ENCODE measurements at places on chromosomes 5 and 9. TPM values are rescaled to one million over a fixed set of nuclear protein-coding genes. Genes with fewer than 3 reads are reported as not detected.

The TAS2R1 gene
- not detected for total RNA-seq

- DNase-seq = no peak
Observed at GRCh38 chr5:141611289-141611688, 7.5 kb downstream of the DIAPH1 start.

The SLC6A19 gene
- total RNA-seq = not detected

DNA sequence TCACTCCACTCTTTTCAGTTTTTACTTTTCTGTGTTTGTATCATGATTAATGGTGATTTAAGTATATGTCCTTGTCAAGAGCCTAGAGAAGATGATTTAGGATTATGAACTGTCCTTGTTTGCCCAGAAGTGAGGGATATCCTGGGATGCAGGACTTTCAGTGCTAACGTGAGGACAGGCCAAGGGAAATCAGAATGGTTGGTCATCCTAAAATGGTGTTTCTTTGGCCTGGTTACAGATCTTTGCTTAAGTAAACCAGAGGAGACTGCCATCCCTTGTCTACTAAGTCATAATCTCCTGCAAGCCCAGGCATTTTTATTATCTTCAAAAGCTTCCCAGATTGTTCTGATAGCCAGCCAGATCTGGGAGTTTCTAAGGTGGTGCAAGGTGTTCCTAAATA is 22.3 kb upstream of the DPYSL3 start:
- no peak for DNase-seq

The AHRR gene
- 0.53 TPM for total RNA-seq

The EDIL3 gene
- 0.26 TPM for total RNA-seq

The LCN2 gene
- total RNA-seq = 48.4 TPM

The SNCB gene
- not detected for total RNA-seq

- peak; percentile 68 for DNase-seq
Observed at GRCh38 chr9:108844856-108845255, 10.9 kb downstream of the ACTL7B start.

DNA sequence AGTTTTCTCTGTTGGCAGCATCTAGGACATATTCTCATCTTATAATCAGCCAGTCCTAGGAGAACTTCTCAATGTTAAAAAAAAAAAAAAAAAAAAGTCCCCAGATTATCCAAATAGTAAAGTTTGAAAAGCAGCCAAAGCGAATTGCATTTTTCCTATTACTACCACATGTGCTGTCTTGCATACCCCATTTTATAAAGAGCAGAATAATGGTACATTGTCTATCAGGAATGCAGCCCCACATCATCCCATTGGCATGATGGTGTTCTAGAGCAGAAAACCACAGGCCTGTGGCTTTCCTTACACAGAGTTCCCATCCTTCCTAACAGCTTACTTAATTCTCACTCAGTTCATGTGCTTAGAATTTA is 381.6 kb downstream of the TMEM38B start:
- peak; percentile 88 for DNase-seq

- peak; percentile 28 for DNase-seq
Observed at GRCh38 chr5:64315778-64316177, 150.1 kb downstream of the RNF180 start.

The FAM153A gene
- 0.64 TPM for total RNA-seq

The ANKRD20A1 gene
- total RNA-seq = 0.26 TPM

GRCh38 chr9:128899566-128900322 is 17.8 kb downstream of the LRRC8A start:
- peak; percentile 57 for DNase-seq

DNA sequence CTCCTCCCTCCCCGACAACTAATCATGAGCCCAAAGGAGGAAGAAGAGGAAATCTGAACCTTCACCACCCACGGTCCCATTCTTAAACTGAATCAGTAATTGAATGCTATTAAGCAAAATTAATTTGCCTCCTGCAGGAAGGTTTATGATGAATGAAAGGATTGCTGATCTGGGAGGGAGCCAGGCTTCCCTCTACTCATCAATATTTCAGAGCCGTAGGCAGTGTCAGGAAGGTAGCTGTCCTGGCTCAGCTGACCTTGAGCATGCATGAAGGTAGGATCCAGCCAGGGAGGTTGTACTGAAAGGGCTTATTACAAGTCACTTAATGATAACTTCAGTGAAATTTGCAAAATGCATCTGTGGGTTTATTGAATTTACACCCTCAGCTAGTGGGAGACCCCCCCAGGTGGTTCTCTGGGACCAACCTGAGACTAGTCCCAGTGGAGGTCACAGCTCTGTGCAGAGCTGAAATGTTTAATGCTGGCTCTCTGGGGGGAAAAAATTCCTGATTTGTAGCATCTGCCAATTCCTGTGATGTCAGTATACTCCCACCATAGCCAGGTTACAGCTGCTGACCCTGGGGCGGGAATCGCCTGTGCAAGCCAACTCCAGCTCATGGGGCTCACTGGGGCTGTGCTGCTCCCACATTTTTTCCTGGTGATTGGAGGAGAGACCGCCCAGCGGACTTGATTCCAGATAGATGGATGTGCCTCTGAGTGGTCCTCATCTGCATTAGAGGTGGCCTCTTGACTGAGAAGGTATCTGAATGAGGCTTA is 47.9 kb upstream of the NCS1 start:
- no peak for DNase-seq

The MELK gene
- total RNA-seq = 8.2 TPM

- DNase-seq = no peak
Observed at GRCh38 chr5:118968925-118969375, 19.4 kb downstream of the DTWD2 start.

DNA sequence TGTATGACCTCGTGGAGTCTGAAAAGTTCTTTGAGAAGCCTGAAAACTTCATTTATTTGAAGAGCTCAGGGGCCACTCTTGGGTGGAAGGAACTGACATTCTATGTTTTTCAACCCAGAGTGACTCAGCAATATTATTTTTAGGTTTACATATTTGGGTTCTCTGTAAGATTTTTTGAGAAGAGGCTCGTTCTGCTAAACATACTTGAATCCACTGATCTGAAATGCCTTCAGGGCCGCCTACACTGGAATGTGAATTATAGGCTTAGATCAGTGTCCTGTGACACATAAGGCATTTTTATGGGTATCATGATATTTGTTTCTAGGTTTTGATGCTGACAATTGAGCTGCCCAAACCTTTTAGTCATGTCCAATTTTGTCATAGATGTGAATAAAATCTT is 86.2 kb downstream of the PSAT1 start:
- no peak for DNase-seq

The PALM2AKAP2 gene
- total RNA-seq = 5.0 TPM

DNA sequence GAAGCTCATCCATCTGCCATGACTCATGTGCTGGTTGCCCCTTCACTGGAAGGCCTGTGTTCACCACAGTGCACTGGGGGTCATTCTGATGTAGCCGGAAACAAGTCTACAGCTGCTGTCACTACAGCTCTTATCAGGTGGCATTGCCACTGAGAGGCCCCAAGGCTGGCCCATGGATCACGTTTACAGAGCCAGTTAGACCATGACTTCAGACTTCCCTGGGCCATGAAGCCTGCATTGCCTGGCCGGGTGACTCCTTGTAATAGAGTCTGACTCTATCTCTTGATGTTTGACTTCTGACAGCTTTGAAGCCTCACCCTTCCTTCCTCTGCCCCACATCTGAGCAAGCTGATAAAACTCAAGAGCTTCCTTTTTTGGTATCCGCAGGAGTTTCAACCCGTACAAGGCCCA is 473.5 kb upstream of the DAP start:
- DNase-seq = no peak

The PLPPR1 gene
- not detected for total RNA-seq

The C5orf58 gene
- not detected for total RNA-seq
